Activated T-cell treated with anti-CD3 and anti-CD28 coated beads, Interleukin-2, amount 50 U/mL, for 24 hours (primary cell): ENCODE measurements at places on chromosomes 7 and 10.

DNA sequence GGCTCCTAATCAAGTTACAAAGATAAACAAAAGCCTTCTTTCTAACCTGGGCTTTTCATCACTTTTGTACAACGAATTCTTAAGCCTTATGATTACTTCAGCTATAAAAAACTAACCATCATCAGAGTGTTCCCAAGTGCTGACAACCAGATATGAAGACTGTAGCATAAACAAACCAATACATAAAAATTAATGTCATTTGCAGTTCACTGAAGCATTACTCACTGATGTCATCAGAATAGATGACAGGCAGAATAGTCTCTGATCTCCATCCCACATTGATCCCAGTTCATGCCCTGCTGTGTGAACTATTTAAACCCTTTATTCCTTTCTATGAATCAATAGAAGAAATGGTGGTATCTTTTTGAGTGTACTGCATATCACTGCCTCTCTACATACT lies 84.4 kb downstream of the DNAJC1 start:
- DNase-seq, result no peak

- no peak for DNase-seq
Observed at GRCh38 chr7:111827863-111828504, 265.7 kb upstream of the IMMP2L start.

GRCh38 chr7:23628370-23628769 lies 31.2 kb downstream of the CCDC126 start:
- no peak for DNase-seq

DNA sequence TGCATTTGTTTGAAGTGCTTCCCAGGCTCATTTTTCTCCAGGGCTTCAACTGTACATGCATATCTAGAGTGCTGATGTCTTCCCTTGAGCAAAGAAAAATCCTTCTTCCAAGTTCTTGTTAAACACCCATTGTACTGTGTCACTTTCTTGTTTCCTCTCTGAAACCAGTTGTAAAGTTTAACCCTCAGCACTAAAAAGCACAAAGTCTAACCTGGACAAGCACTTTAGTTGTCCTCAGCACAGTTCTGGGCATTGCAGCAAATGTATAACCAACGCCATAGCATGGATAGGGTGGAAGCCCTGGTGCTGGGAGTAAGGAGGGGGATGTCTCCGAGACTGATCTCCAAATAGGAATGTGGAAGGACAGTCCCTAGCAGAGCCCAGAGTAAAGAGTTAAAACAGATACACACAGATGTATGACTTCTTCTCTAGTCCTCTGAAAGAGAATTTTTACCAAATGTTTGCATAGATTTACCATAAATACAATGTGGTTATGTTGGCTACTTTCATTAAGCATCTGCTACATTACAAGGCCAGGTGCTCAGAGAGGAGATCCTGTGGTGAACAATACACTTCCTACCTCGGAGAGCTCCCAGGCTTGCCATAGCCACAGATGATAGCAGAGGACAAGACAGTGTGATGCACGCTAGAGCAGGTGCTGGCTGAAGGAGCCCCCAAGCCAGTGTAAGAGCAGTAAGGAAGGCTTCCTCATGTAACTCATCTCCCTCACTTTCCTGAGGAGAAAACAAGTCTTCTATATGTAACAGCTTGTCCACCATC lies 57.0 kb downstream of the DNAJC12 start:
- DNase-seq, result no peak

GRCh38 chr10:96833220-96834001 lies 1.3 kb downstream of the LCOR start:
- DNase-seq, result no peak

DNA sequence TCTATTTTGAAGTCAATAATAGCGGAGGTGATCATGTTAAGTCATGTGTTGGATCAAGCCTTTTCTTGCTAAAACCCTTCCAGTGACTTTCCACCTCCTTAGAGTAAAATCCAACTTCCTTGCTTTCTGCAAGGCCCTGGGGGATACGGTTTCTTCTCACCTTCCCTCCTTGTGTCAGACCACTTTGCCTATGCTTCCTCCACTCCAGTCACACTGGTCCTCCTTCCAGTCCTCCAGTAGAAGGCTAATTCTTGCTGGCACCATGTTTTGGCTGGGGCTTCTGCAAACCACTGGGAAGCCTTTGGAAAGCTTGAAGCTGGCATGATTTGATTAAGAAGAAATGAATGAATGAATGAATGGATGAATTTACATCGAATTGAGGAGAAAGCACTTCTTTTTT lies 169.5 kb downstream of the PLXDC2 start:
- DNase-seq, result no peak

DNA sequence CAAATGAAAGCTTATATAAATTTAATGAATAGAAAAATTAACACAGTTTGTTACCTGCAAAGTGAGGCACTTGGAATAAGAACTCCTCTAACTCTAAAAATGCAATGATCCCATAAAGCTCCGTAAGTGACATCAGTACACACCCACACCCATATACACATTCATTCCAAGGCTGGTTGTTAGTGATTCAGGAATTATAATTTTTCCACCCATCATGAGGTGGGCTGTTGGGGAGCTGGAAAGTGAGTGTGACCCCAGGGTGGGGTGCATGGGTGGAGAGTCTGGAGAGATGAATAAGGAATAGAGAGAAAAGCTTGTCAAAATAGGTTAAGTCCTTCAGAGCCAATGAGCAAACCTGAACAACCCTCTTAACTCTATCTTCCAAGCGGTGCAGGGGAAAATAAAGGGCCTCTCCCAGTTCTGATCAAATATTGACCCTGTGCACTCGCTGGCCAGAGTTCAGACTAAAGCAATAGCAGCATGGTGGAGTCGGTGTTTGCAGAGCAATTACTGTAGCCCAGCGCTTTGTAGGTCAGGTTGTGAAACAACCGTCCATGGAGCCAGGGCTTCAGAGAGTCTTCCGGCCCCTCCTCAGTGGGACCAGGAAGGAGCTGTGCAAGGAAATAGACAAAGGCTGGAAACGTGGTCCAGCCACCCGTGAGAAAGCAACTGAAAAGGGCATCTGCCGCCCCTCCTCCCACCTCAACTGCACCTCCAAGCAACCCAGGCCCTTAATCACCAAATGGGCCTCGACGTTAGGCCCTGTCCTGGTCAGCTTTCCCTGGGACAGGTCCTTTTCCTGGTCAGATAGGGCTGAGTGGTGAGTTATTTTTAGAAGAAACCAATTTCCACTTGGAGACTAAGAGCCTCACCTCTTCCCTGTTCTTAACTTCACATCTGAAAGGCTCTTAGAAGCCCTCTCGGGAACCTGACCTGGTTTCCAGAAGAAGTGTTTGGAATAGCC lies 61.2 kb downstream of the SH3PXD2A start:
- no peak for DNase-seq

DNA sequence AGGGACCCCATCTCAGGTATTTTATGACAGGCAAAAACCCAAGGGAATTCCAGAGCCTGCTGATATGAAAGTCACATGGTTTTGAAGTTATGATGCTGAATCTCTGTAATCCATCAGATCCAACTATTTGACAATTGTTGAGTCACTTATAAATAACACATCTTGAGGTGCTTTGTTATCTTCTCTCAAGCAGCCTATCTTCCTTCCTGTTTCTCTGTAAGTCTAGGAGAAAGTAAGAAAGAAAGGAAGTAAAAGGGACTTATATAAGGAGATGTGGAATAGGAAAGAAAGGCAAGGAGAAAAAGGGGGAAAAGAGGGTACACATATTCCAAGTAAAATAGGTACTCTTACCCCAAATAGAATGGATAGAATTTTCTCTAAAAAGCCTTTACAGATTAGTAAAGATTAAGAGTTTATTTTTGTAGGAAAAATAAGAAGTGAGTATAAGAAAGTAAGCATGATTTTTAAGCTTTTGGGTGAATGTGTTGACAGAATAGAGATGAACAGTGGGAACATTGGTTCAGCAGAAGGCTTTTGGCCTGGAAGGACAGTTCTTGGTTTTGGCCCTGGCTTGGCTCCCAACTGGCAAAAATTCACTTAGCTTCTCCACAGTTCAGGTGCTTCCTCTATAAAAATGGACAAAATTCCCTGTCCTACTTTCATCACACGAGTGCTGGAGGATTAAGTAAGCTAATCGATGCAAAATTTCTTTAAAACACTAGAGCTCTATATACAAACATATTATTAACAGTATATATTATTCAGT lies 39.6 kb upstream of the ANK3 start:
- no peak for DNase-seq

GRCh38 chr7:137272249-137272648 lies 71.3 kb downstream of the PTN start:
- no peak for DNase-seq

DNA sequence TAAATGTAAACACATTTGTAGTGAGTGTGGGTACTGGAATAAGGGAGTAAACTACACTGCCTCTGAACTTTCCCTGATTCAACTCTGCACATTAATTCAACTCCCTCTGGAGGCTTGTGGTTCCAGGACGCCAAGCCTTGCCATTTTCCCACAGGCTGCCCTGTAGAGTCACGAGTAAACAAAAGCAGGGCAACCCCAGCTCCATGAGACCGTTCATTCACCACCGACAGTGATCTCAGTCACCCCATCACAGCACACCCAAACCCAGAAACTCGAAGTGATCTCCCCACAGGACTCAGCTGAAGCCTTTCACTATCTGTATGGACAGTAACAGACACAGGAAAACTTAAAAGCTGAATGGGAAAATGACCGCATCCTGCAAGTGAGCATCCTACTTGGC lies 218.8 kb upstream of the FRMD4A start:
- DNase-seq, result no peak

DNA sequence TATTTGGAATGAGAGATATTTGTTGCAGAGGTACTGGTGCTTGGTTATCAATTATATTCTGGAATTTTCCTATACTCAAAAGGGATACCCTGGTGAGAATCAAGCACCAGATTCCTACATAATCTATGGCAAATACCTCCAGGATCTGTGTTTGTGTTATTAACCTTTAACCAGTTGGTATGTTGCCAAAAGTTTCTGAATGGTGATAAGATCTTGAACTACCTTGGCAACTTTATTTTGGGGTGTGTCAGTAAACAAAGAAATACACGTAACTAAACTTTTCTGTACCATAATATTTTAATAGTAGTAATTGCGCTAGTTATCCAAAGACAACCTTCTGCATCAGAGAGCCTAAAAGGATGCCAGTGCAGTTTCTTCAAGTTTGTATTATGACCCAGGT lies 13.4 kb downstream of the SCIN start:
- no peak for DNase-seq

DNA sequence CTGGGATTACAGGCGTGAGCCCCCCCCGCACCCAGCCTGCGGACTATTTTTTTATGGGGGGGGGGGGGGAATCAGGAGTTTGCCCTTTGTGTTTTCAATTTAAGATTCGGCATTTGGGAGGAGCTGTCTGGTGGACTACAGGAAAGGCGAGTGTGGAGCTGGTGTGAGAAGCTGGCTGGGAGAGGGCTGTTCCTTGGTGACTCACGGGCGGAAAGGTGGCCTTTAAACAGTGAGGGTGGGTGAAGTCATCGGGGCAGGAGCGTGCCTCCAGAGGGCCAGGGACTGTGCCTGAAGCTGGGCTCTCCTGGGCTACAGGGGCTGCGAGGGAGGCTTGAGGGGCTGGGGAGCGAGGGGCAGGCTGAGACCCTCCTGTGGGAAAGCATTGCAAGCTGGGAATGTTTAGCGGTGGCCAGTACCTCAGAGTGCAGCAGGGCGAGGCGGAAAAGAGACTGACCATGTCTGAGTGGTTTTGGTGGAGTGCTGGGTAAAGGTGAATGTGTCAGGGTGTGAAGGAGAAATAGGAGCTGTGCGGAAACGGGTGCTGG lies 39.7 kb upstream of the ZNF32 start:
- no peak for DNase-seq

DNA sequence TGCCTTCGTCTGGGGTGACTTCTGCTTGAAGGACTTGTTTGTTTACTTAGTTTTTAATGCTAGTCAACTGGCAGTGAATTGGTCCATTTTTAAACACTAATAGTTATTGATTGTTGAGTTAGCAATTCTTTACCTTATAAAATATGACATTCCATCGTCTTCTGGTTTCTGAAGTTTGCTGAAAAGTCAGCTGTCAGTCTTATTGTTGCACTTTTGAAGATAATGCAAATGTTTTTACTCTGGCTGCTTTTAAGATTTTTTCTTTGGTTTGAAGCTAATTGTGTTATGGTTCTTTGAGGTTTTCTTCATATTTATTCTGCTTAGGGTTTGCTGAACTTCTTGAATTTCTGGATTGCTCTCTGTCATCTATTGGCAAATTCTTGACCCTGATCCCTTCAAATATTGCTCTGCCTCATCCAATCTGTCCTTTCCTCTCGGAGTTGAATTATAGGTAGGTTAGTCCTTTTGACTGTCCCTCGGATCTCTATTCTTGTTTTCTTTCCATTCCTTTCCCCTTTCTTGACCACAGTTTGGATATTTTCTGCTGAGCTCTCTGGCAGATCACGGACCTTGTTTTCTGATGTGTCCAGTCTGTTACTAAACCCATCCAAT lies 24.2 kb downstream of the MGMT start:
- DNase-seq, result no peak

DNA sequence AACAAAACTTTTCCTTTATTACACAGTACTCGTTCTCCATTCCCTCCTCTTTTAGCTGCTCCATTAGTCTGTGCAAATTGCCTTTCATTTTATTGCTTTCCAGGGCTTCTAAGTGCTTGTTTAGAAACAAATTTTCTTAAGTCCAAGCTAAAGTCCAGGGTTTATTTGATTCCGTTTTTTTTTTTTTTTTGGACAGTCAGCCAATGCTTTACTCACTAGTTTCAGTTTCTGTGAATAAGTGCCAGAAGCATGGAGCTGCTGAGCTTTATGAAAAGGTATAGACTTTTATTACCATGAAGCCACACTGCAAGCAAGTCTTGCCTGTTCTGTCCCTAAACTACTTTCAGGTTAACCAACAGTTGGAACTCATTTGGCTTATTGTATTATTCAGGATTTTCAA lies 455.0 kb downstream of the GFRA1 start:
- no peak for DNase-seq

- no peak for DNase-seq
Observed at GRCh38 chr7:152173372-152174070, 148.0 kb downstream of the GALNT11 start.

DNA sequence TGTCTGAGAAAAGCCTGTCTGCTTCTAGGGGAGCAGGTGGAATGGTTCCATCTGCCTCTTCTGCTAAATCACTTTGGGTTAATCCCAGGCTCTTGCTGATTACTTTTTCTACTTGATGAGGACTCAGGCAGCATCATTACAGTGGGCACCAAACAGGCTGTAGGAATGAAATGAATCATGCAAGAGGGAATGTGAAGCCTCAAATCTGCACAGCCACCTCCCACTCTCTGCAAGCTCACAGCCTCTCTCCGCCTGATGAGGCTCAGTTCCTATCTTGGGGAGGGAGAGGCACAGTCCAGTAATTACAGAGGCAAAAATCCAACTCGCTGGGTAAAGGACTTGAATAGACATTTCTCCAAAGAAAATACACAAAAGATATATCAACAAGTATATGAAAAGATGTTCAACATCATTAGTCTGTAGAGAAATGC lies 34.0 kb downstream of the HSPA12A start:
- no peak for DNase-seq

GRCh38 chr10:58723186-58723585 lies 210.5 kb downstream of the BICC1 start:
- no peak for DNase-seq

- DNase-seq, result no peak
Observed at GRCh38 chr10:22156750-22157149, 61.1 kb downstream of the EBLN1 start.
